AG20443 (cell line): ENCODE measurements at places on chromosomes 7 and 10.

- DNase-seq: peak; percentile 99
Measured at GRCh38 chr7:97117372-97118188, at the start of gene SDHAF3. Gene SDHAF3 (plus strand): TSS chr7:97117698. CDS start chr7:97117724, 26 bp downstream.

GRCh38 chr7:149175150-149175549 is 20.2 kb upstream of the ZNF282 start:
- no peak for DNase-seq

- DNase-seq: no peak
Measured at GRCh38 chr10:112722758-112723157, 227.3 kb upstream of the TCF7L2 start.

- DNase-seq: peak; percentile 76
Measured at GRCh38 chr10:124646483-124647352, 97.5 kb downstream of the FAM53B start.

GRCh38 chr7:26681819-26682418 is 182.5 kb downstream of the SKAP2 start:
- peak; percentile 32 for DNase-seq

- DNase-seq: no peak
Measured at GRCh38 chr7:121605317-121605680, 209.2 kb upstream of the FAM3C start.

GRCh38 chr7:71604818-71605414 is 473.0 kb downstream of the GALNT17 start:
- no peak for DNase-seq

GRCh38 chr7:13989949-13990305 is 461 bp upstream of the ETV1 start:
- no peak for DNase-seq

DNA sequence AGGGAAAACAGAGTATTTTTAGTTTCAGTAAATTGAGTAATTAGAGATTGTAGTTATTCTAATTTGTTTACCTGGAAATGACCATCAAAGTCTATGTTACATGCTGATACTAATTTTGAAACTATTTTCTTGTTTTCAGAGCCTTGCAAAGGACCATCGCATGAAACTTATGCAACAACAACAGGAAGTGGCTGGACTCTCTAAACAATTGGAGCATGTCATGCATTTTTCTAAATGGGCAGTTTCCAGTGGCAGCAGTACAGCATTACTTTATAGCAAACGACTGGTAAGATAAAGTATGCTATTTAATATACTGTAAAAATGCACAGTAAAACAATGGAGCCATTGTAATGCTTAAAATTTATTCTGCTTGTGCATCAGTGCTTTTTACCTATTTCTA is 78.5 kb downstream of the TRIM24 start:
- peak; percentile 13 for DNase-seq

GRCh38 chr7:188727-189500 is 3.5 kb upstream of the FAM20C start:
- no peak for DNase-seq

DNA sequence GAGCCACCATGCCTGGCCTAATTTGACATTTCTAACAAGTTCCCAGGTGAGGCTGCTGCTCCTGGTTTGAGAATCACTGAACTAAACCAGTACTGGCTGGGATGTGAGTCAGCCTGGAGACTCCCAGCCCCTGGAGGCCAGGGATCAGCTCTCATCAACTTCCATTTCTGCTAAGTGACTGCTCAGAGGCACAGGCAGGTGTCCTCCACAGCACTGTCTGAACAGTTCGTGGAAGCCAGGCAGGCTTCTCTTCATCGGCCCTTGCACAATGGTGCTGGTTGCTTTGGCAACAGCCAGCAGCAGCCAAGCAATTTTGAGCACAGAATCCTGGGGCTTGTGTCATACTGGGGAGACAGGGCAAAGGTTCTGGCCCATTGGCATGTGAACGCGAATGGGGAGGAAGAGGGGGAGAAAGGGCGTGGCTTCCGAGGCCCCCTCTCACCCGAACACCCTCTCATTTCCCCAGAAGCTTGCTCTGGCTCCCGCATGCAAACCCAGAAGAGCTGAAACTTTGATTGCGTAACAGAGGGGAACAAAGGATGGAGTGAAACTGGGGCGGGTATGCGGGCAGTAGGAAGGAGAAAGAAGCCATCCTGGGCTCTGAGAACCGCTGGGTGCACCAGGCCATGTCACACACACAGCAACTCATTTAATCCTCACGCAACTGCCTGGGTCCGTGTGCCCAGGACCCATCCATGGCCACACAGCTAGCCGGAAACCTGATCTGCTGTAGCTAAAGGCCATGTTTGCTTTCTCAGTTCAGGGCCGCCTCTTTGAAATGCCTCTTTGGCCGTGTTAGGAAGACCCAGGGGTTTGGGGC is 9.0 kb upstream of the POR start:
- DNase-seq: peak; percentile 87

DNA sequence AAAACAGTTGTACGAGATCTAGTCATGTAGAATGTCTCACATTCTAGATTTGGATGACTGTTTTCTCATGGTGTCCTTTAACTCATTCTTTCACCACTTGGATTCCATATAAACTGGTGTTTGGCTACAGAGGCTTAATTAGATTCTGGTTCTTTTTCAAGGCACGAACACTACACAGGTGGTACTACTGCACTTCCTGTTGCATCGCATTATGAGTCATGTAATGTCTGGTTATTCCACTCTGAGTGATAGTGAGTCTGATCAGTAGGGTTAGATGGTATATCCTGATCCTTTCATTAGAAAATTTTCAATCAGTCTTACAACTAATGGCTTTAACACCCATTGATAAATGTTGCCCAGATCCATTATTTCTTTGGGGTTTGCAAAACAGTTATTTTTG is 11.2 kb upstream of the AKAP9 start:
- no peak for DNase-seq

DNA sequence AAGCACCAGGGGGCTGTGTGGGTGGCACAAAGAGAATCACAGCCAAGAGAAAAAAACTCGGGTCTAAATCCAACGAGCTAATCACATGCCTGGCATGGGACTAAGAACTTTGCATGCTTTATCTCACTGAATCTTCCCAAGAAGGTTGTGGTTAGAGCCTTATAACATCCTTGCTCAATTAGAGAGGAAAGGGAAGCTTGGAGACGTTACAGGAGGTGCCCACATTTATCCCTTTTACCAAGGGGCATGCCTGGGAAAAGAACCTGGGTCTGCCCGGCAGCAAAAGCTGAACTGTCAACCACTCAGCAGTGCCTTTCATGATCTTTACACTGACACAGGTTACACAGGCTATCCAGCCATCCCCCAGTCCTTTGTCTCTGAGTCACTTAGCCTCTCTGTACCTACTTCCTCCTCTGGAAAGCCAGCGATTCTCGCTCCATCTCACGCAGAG is 190.1 kb downstream of the PRPF18 start:
- DNase-seq: peak; percentile 57

- DNase-seq: no peak
Measured at GRCh38 chr7:20343941-20344340, 13.2 kb downstream of the ITGB8 start.

DNA sequence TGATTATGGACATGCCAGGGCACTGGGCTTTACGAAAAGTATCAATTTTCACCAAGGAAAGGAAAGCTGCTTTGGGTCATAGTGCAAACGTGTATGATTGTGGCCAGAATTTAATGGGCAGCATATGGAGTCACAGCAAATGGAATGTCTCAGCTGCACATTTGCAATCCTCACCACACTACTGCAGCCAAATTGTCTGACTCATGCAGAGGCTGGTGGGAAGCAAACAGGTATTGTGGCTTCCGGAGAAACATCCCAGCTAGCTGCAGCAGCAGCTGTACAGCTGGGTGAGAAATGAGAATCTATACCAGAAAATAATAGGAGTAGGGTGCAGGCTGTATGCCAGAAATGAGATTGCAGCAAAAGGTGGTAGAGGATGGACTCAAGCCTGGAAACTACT is 374.7 kb upstream of the VWC2 start:
- DNase-seq: no peak
